HCT116 (cell line): ENCODE measurements at places on chromosomes 1 and 21. TPM values are rescaled to one million over a fixed set of nuclear protein-coding genes. Genes with fewer than 3 reads are reported as not detected.
A peak's percentile ranks its signal among the peaks of the same experiment; 100 is the strongest.

DNA sequence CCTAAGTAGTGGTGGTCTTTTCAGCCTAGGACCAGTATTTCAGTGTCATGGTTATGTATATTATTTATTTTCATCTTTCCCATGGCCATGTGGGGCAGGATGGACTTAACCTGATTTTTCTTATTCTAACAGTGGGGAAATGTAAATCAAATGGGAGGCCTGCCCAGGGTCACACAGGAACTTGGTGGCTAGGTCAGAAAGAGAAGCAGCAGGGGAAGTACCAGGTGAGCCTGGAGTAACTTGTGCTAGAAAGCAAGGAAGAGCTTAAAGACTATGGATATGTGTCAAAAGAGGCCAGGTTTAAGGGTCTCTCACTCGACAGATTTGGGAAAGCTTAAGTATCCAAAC is 936 bp downstream of the ZFP69B start:
- no peak overlapping the region for H3K4me3 ChIP-seq
- no peak overlapping the region for H3K27ac ChIP-seq
- H3K36me3 ChIP-seq, result no peaks in the 10 kb centered on the region
- H3K4me1 ChIP-seq, result no peaks in the 10 kb centered on the region

DNA sequence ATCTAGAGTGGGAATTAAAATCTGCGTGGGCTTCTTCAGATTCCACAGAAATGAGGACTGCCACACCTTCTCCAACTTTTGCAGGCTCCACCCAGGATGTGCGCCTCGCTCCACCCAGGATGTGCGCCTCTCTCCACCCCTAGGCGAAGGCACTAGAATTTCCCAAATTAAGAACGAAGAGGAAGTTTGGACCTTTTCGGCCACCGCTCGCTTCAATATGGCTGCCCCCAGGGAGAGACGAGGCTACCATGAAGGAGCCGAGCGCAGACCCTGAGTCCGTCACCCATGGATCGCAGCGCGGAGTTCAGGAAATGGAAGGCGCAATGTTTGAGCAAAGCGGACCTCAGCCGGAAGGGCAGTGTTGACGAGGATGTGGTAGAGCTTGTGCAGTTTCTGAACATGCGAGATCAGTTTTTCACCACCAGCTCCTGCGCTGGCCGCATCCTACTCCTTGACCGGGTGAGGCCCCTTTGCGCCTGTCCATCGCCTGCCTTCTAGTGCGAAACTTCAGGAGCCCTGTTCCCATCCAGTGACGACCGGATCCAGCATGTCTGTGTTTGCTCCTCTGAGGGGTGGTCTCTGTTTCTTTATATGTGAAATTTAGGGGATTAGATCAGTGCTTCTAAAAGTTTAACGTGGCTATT is at the start of the genes CRYZ and TYW3:
CRYZ (minus strand) TSS at position 91 of the 644 bp plus-strand sequence. CDS start 8,229 bp downstream, outside the sequence.
TYW3 (plus strand) TSS at position 193 of the 644 bp plus-strand sequence; CDS start at position 286, 93 bp downstream.
- peaks cover 34% of the 10 kb centered on the region for H3K4me1 ChIP-seq
- peak within 1 kb of the TSS; percentile 88 for H3K4me3 ChIP-seq
- H3K27me3 ChIP-seq, result no peaks in the 10 kb centered on the region
- H3K27ac ChIP-seq, result peak within 1 kb of the TSS; percentile 81
- DNase-seq, result peak; percentile 90

The PADI1 gene
- total RNA-seq, result 0.37 TPM

DNA sequence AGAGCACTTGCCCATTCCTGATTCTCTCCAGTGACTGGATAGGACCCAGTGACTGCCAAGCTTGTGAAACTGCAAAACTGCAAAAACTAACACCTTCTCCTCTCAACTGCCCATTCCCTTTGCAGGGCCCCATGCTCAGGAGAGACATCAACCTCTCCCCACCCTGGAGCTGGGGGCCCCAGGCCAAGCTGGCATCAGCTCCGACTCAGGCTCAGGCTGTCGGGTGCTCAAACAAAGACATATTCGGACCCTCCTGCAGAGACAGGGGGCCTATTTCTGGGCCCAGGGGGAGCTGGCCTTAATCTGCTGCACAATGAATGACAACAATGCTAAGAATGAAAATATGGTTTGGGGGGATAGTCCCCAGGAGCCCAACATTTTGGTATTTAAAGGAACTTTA is 11.8 kb downstream of the LMX1A start:
- peaks cover 84% of the 10 kb centered on the region for H3K27me3 ChIP-seq
- H3K4me3 ChIP-seq, result no peak overlapping the region
- no peaks in the 10 kb centered on the region for H3K4me1 ChIP-seq
- DNase-seq, result no peak
- no peaks in the 10 kb centered on the region for H3K36me3 ChIP-seq

The ESPN gene
- 114 TPM for total RNA-seq

The LCE2B gene
- total RNA-seq, result not detected

DNA sequence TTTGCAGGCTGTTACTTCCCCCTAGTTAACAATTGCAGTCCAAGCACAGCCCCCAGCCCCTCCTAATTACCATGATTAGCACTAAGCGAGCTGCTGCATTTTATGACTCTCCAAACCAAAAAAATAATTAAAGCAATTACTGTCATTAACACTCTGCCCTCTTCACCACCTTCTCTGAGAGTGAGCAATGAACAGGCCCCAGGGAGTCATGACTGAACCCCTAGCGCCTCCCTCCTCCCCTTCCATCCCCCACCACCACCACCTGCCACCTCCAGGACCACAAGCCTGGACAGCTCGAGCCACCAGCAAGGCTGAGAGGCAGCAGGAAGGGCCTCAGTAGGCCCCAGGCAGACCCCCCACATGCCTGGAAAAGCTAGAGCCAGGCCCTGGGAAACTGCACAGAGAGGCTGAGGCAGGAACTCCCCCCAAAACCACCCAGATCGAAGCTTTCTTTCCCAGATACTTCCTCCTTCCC is 35.5 kb upstream of the ZC3H12A start:
- H3K27ac ChIP-seq, result no peak overlapping the region
- DNase-seq, result no peak
- H3K27me3 ChIP-seq, result peaks cover 10% of the 10 kb centered on the region; the same call in 1 of the 2 replicates
- no peaks in the 10 kb centered on the region for H3K36me3 ChIP-seq
